ENCODE measurements at places on chromosomes 13 and 19.

- peak overlapping the region; percentile 58 for H3K4me3 ChIP-seq
- H3K27ac ChIP-seq: peak overlapping the region; percentile 96
- peaks cover 11% of the 10 kb centered on the region for H3K27me3 ChIP-seq
- DNase-seq: no peak
Observed at GRCh38 chr19:19526581-19527370, 1.9 kb upstream of the YJEFN3 start.

DNA sequence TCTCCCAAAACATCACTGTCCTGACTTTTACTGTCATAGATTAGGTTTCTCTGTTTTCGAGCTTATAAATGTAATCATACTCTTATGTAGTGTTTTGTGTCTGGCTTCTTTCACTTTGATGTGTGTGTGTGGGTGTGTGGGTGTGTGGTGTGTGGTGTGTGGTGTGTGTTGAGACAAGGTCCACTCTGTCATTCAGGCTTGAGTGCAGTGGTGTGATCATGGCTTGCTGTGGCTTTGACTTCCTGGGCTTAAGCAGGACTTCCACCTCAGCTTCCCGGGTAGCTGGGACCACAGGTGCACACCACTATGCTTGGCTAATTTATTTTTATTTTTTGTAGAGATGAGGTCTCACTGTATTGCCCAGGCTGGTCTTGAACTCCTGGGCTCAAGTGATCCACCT, 59.6 kb downstream of the PDS5B start:
- no peak for DNase-seq
- no peaks in the 10 kb centered on the region for H3K27me3 ChIP-seq
- H3K27ac ChIP-seq: peak overlapping the region; percentile 10
- peaks cover 7% of the 10 kb centered on the region for H3K36me3 ChIP-seq
- H3K4me1 ChIP-seq: peaks cover 20% of the 10 kb centered on the region

DNA sequence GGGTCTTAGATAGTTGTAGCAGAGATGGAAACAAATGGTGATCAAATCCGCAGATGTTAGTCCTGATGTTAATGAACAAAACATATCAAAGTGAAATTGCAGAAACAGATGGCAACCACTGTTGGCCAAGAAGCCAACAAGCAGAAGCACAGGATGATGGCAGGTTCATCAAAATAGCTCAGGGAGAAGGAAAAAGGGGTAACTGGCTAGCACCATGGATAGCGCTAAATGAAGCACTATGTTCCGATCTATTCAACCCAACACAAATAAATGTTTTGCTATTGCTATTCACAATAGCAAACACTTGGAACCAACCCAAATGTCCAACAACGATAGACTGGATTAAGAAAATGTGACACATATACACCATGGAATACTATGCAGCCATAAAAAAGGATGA, 413.7 kb downstream of the FGF14 start:
- peak; percentile 14 for DNase-seq
- H3K4me3 ChIP-seq: no peak overlapping the region
- H3K36me3 ChIP-seq: no peaks in the 10 kb centered on the region

- DNase-seq: no peak
- H3K4me1 ChIP-seq: no peaks in the 10 kb centered on the region
- H3K27ac ChIP-seq: no peak overlapping the region
- no peak overlapping the region for H3K4me3 ChIP-seq
- H3K36me3 ChIP-seq: peaks cover 67% of the 10 kb centered on the region
- H3K27me3 ChIP-seq: peaks cover 3% of the 10 kb centered on the region
Observed at GRCh38 chr19:39356647-39357046, 14.4 kb downstream of the SAMD4B start.

DNA sequence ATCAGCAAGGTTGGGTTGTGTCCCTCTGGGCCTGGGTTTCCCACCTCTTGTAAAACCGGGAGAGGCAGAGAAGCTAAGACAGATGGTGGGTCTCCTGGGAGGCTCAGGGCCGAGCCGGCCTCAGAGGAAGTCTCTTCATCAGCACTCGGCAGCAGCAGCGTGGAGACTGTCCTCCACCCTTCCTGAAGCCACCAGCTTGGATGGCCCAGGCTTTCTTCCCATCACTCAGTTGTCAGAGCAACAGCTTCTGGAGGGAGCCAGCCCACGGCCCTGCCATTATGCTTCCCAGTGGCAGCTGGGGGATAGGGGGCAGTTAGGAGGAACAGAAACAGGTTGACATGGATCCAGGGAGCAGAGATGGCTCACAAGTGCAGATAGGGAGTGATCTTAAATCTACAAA, 191.0 kb downstream of the KATNAL1 start:
- H3K36me3 ChIP-seq: no peaks in the 10 kb centered on the region
- H3K27me3 ChIP-seq: peaks cover 12% of the 10 kb centered on the region
- no peak overlapping the region for H3K4me3 ChIP-seq
- no peak overlapping the region for H3K27ac ChIP-seq

DNA sequence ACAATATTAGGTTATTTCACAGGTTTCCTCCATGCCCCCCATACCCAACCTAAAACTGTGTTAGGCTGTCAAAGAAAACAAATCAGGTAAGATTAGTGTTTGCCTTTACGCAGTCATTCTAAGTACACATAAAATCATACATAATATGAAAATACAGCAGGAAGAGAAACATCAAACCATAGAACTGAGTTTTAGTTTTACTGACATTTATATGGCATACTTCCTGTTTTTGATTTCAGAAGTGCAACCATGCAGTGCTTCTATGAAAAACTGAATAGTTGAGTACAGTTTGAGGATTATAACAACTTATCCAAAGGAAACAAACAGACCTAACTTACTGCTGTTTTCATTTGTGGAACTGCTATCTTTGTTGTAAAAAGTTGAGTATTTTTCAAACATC, 91.3 kb downstream of the KCNRG start:
- no peaks in the 10 kb centered on the region for H3K4me1 ChIP-seq
- H3K27me3 ChIP-seq: no peaks in the 10 kb centered on the region
- no peak for DNase-seq
- peaks cover 27% of the 10 kb centered on the region for H3K36me3 ChIP-seq
- no peak overlapping the region for H3K4me3 ChIP-seq

DNA sequence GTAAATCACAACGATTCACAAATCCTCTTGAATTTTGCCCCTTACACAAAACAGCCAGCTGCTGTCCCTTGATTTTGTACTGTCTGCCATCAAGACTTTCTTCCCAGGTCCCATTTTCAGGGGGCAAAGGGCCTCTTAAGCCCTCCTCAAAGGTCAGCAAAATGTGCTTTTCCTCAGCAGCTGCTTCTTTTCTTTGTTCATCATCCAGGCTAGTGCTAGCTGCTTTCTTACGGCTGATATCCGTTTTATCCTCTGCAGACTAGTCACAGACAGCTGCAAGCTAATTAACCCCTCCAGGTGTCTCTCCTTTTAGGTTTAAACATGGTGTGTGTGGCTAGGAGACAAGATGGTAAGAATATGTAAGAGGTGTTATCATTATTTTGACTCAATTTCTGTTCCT, 90.9 kb downstream of the NALCN start:
- H3K36me3 ChIP-seq: no peaks in the 10 kb centered on the region
- DNase-seq: no peak
- no peaks in the 10 kb centered on the region for H3K27me3 ChIP-seq
- no peak overlapping the region for H3K4me3 ChIP-seq
- H3K27ac ChIP-seq: peak overlapping the region; percentile 43
- peaks cover 22% of the 10 kb centered on the region for H3K4me1 ChIP-seq

DNA sequence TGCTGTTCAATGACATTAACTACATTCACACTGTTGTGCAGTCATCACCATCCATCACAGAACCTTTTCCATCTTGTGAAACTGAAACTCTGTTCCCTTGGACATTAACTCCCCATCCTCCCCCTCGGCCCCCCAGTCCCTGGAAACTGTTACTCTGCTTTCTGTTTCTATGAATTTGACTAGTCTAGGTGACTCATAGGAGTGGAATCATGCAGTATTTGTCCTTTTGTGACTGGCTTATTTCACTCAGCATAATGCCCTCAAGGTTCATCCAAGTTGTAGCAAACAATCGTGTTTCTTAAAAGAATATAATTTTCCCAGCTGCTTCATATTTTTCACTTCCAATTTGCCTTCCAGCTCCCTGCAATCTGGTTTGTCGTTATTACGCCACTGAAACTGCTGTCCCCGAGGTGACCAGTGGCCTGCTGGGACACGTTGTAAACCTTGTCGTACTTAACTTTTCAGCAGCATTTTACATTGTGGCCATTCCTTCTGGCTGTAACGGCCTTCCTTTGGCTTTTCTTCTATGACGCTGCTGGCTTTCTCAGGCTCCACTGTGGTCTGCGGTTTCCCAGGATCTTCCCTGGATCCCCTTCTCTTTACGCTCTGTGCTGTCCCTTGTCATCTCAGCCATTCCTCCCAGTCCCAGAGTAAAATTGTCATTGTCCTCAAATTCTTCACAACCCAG, 74.0 kb downstream of the DHRS12 start:
- no peak overlapping the region for H3K27ac ChIP-seq
- no peak overlapping the region for H3K4me3 ChIP-seq
- H3K27me3 ChIP-seq: no peaks in the 10 kb centered on the region
- peaks cover 5% of the 10 kb centered on the region for H3K36me3 ChIP-seq
- H3K4me1 ChIP-seq: peaks cover 8% of the 10 kb centered on the region
- no peak for DNase-seq

GRCh38 chr13:24627090-24627714, 53.0 kb upstream of the ATP12A start:
- H3K4me1 ChIP-seq: peaks cover 29% of the 10 kb centered on the region
- no peak overlapping the region for H3K4me3 ChIP-seq
- no peaks in the 10 kb centered on the region for H3K36me3 ChIP-seq
- DNase-seq: peak; percentile 83
- peaks cover 8% of the 10 kb centered on the region for H3K27me3 ChIP-seq

- peak overlapping the region; percentile 82 for H3K4me3 ChIP-seq
- no peak overlapping the region for H3K27ac ChIP-seq
- H3K27me3 ChIP-seq: no peaks in the 10 kb centered on the region
- H3K4me1 ChIP-seq: peaks cover 5% of the 10 kb centered on the region
Observed at GRCh38 chr19:36847968-36848367, 2.7 kb upstream of the ZNF345 start.

DNA sequence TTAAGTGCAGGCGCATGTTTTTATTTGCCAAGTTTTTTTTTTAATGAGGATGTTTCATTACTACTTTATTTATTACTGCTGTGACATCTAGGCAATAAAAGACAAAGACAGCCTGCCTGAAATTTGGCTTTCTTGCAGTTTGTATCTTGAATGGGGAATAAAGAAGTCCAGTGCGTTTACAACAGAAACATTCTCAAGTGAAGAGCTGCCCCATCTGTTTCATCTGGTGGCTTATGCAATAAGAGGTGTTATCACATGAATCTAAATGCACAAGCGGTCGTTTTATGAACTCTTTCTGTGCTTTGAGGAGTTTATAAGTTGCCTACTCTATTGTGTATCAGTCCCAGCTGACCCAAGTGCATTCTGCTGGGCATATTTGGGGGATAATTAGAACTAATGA, 12.6 kb upstream of the MAB21L1 start:
- no peaks in the 10 kb centered on the region for H3K36me3 ChIP-seq
- H3K27me3 ChIP-seq: no peaks in the 10 kb centered on the region
- no peak overlapping the region for H3K27ac ChIP-seq
- no peak overlapping the region for H3K4me3 ChIP-seq
- DNase-seq: no peak
- peaks cover 8% of the 10 kb centered on the region for H3K4me1 ChIP-seq
